Renal cortex interstitium (tissue), 15 donors: ENCODE measurements at places on chromosomes 4 and X. TPM values are rescaled to one million over a fixed set of nuclear protein-coding genes. Genes with fewer than 3 reads are reported as not detected.

DNA sequence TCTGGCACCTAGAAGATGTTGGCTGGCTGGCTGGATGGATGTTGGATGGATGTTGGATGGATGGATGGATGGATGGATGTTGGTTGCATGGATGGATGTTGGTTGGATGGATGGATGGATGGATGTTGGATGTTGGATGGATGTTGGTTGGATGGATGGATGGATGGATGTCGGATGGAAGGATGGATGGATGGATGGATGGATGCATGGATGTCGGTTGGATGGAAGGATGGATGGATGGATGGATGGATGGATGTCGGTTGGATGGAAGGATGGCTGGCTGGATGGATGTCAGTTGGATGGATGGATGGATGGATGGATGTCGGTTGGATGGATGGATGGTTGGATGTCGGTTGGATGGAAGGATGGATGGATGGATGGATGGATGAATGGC is 96.7 kb downstream of the PSAPL1 start:
- no peak for DNase-seq

- no peak for DNase-seq
These were observed 274.3 kb upstream of the IL1RAPL1 start for GRCh38 chrX:28312965-28313364.

GRCh38 chr4:145326491-145326890 is 146.1 kb upstream of the OTUD4 start:
- no peak for DNase-seq

Gene TRIM75
- 0.11 TPM for polyA plus RNA-seq

Gene RAB9B
- polyA plus RNA-seq = 2.4 TPM
